ENCODE measurements at places on chromosomes 13 and 19.

GRCh38 chr13:91166714-91167511 lies 180.6 kb upstream of the MIR17HG start:
- no peak for DNase-seq

GRCh38 chr13:48040896-48041295 lies 3.4 kb downstream of the NUDT15 start:
- no peak for DNase-seq

GRCh38 chr19:3284759-3285646 lies 60.5 kb downstream of the CELF5 start:
- DNase-seq = peak; percentile 59

- DNase-seq = no peak
Measured at GRCh38 chr13:98873377-98874028, 104.4 kb downstream of the DOCK9 start.

GRCh38 chr13:57918913-57919312 lies 287.4 kb downstream of the PCDH17 start:
- no peak for DNase-seq

DNA sequence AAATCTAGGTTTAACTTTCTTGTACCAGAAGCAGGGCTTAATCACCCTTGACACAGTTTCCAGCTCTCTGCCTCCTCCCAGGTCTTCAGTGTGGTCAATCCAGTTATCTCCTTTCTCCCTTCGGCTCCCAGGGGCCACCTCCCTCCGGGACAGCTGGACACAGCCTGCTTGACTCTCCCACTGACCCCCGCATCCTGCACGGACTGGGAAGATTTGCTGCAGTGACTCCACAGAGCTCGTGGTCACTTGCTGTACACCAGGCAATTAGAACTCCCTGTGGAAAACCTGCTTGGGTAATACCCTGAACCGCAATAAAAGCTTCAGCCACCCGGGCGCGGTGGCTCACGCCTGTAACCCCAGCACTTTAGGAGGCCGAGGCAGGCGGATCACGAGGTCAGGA lies 116.5 kb downstream of the NUFIP1 start:
- no peak for DNase-seq

Measured in hematopoietic multipotent progenitor cell treated with erythropoietin and hydrocortisone succinate and interleukin-3 and kit ligand, for 17 days (in vitro differentiated cells).